ENCODE measurements at places on chromosomes 6 and 20.

GRCh38 chr6:57190140-57190539 lies 18.0 kb downstream of the BAG2 start:
- DNase-seq: no peak

DNA sequence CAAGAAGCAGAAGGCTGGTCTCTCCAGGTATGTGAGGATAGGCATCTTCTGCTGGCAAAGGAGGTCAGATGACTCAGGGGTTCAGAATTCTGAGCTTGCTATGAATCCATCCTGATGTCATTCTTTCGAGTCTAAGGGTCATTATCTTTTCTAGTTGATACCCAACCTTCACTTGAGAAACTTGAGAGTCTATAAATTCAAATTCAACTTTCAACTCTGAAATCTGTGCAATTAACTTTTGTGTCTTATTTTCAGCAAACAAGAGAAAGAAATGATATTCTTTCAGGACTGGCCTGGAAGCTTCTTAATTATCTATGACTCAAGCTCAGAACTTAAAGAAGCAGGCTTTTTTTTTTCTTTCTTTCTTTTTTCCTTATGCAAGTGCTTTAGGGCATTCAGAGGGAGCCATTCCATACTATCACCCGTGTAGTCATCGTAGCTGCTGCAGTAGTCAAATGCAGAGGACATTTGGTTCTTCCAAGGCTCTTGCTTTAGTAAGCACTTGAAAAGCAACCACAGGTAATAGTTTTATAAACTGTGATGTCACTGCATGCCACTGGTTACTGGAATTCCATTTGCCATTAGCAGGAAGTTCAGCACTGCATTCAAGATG lies 93.0 kb downstream of the ADTRP start:
- DNase-seq: no peak

DNA sequence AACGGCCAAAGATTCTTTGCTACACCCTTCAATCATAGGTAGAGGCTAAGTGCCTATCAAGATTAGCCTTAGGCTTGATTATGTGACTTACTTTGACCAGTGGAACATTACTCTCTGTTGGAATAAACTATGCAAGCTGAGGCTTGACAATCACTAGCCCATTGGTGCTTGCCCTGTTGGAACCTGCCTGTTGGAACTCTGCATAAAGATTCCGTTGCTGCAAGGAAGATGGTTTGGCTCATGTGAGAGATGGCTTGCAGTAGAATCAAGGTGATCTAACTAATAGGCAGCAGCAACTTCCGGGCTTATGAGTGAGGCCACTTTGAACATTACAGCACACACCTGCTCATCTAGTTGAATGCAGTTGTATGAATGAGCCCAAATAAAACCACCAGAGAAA lies 227.7 kb upstream of the TSHZ2 start:
- no peak for DNase-seq

- no peak for DNase-seq
Measured at GRCh38 chr6:44485601-44486401, 98.3 kb downstream of the CDC5L start.

GRCh38 chr20:50380697-50381040 lies 129.5 kb upstream of the PTPN1 start:
- no peak for DNase-seq

DNA sequence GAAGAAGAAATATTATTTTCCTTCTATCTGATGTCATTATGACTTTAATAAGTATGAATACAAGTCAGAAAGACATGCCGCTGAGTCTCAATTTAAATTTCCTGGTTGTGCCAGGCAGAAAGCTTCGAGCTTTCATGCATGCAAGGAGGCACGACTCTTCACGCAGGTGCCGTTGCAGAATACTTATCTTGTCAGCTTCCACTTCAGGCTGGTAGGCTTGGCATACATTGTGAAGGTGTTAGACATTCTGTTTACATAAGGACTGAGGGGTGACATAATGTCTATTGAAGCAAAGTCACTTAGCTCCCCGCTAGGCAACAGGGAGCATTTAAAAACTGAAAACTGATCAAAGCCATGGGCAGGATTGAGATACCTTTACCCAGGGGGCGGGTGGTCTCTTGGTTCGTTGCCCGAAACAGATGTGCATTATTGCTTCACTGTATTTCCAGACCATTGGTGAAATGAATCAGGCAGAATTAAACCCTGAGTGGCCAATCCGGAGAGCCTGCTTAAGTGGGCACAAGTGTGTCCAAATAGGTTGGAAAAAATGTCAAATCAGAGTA lies 16.4 kb downstream of the BMP6 start:
- no peak for DNase-seq

- DNase-seq: no peak
Measured at GRCh38 chr6:133899556-133899955, 10.6 kb downstream of the TCF21 start.

DNA sequence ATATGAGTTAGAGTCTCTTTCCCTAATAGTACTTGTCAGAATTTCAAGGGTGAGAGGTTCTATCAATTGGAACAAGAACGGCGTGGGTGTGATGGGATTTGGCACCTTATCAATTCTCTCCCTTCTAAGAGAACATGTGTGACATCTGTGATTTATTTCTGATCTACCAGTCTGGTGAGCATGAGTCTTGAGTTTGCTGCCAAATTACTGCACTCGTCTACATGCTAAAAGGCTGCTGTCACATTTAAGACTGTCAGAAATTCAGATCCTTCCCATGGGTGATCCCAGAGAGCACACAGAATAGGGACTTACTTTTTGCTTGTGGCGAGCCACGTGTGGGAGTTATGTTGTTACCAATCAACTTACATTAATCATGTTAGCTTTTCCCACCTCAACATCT lies 370.2 kb upstream of the SASH1 start:
- DNase-seq: no peak

GRCh38 chr6:46756469-46757213 lies 9.9 kb downstream of the ANKRD66 start:
- no peak for DNase-seq

DNA sequence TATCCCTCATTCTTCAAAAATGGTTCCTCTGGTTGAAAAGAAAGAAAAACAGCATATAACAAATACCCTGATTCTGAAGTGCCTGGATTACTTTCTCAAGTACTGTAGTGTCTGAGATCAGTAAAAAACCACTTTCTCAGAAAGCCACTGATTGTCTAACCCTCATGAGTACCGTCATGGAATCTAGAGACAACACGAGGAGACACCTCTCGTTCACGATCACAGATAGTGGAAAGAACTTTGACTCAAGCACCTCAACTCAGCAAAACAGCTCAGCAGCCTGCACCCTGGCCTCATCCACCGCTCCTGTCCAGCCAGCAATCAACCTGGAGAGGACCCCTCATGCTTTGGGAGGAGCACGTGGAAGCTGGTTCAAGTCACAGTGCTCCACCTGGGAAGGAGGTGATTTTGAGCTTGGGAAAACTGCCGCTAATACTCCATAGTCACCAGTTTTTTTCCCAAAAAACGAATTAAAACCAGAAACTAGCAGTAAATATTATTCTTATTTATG lies 1.0 kb downstream of the SCML4 start:
- DNase-seq: peak; percentile 67

DNA sequence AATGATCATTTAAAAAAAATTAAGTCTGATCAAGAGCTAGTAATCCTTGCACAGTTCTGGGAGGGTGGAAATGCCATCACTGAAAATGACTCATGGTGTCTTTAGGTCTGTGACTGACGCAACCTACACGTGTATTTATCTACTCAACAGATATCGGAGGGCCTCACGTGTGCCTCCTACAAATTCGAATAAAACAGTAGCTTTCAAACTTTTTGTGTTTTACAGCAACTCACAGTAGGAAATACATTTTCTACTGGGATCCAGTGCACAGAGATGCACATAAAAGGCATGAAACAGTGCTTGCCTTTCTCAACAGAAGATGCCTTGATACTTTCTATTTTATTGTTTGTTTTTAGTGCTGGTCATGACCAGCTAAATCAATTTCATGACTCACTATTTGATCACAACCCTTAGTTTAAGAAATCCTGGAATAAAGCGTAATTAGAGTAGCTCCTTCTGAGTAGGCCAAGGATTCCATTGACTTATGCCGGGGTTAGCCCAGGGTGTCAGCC lies 210.0 kb upstream of the SNX9 start:
- no peak for DNase-seq

- no peak for DNase-seq
Measured at GRCh38 chr20:58576603-58576970, 61.4 kb upstream of the APCDD1L start.

GRCh38 chr20:37291724-37292126 lies 2.3 kb downstream of the MANBAL start:
- DNase-seq: no peak

DNA sequence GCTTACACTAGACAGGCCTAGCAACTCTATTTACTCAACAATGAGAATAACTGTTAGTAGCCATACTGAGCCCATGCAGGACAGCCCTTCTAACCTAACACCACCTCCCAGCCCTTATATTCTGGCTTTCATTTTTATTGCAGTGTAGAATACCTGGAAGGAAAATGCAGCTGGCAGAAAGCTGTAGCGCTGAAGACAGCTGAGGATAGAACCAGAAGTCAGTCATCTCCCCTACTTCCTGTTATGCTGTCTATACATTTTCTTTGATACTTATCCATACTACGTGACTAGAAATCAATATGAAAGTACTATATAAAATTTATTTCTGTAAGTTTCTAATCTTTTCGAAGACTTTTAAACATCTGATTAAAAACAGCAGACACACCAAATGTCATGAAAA lies 182.6 kb upstream of the SHLD1 start:
- DNase-seq: no peak

- DNase-seq: no peak
Measured at GRCh38 chr20:33635341-33635740, 26.8 kb upstream of the C20orf144 start.

- DNase-seq: no peak
Measured at GRCh38 chr6:64672651-64673050, 1034.4 kb downstream of the EYS start.

GRCh38 chr6:7467007-7467897 lies 74.2 kb upstream of the DSP start:
- no peak for DNase-seq

DNA sequence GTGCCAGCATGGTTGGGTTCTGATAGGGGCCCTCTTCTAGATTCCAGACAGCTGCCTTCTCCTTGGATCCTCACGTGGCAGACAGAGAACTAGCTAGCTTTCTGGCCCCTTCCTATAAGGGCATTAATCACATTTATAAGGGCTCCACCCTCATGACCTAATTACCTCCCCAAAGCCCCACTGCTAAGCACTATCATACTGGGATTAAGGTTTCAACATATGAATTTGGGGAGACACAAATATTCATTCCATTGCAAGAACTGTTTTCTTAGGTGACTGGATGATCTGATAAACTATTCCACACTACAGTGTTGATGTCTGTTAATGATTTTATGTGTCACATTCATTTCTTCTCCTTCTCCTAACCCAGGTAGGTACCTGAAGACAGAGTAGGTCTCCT lies 135.8 kb upstream of the COL21A1 start:
- no peak for DNase-seq

GRCh38 chr20:45993197-45993951 lies 15.3 kb upstream of the MMP9 start:
- no peak for DNase-seq

GRCh38 chr6:88499845-88500699 lies 333.9 kb upstream of the CNR1 start:
- DNase-seq: no peak

- DNase-seq: no peak
Measured at GRCh38 chr6:106474466-106474865, 113.9 kb downstream of the CRYBG1 start.

DNA sequence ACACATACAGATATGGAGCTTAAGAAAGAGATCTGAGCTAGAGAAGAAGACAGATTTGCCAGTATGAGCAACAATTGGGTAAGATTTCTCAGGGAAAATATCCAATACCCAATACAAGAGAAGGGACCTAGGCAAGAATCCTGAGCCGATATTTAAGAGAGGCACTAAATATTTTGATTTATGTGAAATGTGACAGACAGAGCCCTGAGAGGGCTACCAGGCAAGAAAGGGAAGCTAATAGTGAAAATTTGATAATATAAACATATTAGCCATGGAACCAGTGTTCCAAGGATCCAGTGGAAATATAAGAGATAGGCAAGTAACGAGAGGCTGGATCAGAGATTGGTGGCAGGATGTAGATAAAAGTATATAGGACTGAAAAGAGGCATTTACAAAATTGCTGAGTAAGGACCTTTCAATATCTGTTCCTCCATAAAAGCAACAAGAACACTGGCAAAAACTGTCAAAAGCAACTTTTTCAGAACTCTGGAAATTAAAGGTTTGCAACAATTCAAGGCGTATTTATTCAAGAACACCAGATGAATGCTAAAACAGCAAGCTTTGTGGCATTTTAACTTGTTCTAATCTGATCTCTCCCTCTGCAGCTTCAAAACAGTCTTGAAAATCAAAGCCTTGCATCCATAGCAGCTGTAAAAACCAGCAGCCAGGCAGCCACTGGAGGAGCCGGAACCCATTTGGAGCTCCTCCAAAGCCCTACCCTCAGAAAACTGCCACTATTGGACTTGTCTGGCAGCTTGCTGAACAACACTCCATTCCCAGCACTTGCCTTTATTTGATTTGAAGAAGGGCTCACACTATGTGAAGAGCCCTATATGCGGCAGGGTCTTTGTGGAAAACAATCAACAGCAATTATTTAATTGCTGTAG lies 58.8 kb downstream of the REV3L start:
- no peak for DNase-seq
